ENCODE measurements at places on chromosomes 11 and 22.

GRCh38 chr11:91972665-91973266 lies 251.9 kb upstream of the FAT3 start:
- no peak for DNase-seq

DNA sequence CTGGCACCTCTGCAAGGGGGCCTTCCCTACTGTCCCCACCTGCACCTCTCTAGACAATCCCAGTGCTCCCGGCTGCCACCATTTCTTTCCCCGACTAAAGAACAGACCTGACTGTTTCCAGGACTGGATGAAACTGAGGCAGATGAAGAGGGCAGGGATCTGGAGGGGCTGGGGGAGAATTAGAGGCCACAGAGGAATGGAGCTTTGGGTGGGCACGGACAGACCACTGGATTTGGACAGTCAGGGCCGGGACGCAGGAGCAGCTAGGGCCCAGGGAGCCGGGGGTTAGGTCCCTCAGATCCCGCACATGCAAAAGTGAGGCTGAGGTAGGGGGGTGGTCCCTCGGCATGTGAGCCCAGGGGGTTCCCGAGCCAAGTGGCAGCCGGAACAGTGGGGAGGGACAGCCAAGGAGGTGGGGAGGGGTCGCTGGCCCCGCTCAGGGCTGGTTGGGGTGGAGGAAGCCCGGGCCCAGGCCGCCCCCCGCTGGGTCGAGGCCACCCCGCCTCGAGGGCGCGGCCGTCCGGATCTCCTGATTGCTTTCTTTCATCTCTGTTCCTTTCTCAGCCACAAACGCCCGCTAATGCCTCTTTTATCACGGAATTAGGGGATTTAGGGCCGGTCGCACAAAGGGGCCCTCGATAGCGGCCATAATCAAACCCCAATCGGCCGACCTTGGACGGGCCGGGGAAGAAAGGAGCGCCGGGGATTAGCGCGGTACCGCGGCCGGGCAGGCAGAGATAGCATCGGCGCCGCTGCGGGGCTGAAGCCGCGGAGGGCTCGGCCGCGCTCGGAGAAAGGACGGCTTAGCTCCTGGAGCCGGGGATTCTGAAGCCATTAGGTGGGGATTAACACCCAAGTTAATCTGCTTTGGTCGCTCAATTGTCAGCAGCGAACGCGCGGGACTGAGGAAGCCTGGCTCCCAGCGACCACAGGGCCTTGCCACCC lies 9.3 kb downstream of the SLC25A1 start:
- DNase-seq, result no peak

DNA sequence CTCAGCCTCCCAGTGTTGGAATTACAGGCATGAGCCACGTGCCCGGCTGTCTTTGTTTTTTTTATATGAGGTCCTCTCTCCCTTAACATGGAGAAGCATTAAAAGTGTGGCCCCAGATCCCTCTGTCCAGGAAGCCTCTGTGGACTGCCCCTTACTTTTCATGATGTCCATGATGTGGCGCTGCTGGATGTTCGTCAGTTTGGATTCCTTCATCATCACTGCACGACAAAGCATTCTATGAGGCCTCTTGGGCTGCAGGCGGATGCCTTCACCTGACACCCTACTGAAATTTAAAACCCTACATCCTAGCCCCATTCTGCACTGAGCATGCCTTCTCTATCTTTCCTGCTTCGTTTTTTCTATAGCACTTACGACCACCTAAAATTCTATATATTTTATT lies 2.1 kb downstream of the C22orf23 start:
- DNase-seq, result peak; percentile 45

DNA sequence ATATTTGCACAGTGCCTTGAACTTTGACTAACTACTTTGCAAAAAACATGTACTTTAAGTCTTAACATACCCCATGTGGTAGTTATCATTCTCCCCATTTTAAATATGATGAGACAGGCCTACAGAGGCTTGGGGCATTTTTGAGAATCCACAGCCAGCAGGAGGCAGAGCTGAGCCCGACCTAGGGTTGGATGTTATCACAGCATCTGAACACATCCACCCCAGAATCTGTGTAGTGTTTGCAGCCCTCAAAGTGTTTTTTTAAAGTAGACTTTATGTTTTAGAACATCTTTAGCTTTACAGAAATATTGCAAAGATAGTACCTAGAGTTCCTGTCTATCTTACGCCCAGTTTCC lies 17.6 kb downstream of the OTOG start:
- DNase-seq, result peak; percentile 10

- DNase-seq, result no peak
These were observed 723.1 kb upstream of the KIRREL3 start for GRCh38 chr11:127723714-127724113.

DNA sequence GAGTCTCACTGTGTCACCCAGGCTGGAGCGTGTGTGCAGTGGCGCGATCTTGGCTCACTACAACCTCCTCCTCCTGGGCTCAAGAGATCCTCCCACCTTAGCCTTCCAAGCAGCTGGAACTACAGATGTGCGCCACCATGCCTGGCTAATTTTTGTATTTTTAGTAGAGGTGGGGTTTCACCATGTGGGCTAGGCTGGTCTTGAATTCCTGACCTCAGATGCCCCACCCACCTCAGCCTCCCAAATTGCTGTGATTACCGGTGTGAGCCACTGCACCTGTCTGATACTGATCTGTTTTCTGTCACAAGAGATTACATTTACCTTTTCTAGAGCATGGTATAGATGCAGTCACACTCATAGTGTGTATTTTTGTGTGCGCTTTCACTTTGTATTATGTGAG lies 11.6 kb downstream of the ATG13 start:
- no peak for DNase-seq

DNA sequence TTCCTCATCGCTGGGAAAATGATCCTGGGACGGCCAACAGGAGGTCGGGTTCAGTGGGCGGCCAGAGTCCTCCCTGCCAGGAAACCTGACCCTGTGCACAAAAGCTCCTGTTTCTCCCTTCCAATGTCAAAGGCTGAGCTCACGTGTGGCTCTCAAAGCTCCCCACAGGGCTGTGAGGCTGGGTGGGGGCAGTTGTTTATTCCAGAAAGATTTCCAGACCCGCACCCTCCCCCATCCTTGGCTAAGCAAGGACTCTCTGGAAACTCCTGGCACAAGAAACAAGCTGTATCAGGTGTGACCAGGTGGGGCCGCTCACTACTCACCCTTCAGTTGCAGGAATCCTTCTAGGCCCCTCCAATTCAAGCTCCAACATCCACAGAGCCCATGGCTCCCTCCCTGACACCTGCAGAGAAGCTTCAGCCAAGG lies 131.9 kb downstream of the SHANK2 start:
- DNase-seq, result peak; percentile 56

All from A549 (cell line).